ENCODE measurements at places on chromosomes 4 and X.

DNA sequence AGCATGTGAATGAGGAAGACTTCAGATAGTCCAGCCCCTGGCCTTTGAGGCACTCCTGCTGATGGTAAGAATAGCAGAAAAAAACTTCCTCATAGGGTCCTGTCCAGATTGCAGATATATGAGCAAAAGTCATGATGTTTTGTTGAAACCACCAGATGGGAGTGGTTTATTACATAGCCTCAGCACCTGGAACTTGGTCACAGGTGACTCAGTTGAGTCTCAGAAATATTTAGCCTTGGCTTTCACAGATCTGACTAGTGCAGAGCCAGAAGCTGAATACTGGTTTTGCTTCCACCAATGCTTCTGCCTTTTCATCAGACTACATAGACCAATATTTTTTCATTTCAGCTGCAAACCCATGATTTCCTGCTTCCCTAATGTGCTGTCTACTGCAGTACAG lies 994.9 kb upstream of the SLIT2 start:
- no peak for DNase-seq

DNA sequence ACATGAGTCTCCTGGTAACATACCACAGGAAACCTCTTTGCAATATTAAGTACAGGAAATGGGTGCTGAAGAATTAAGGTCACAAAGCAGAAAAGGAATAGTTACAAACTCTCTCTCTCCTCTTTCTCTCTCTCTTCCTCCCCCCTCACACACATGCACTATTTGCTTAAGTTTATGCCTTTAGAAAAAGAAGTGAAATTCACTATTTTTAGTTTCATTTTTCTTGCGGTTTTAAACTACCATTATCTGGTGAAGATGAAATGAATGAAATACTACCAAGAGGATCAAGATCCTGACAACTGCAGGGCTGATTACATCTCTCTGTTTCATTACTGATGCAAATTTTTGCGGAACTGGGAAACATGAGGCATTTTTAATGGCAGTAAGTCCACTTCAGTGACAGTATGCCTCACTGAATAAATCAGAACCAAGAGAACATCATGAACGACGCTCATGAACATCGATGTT lies 64.3 kb upstream of the FTHL17 start:
- DNase-seq = no peak

DNA sequence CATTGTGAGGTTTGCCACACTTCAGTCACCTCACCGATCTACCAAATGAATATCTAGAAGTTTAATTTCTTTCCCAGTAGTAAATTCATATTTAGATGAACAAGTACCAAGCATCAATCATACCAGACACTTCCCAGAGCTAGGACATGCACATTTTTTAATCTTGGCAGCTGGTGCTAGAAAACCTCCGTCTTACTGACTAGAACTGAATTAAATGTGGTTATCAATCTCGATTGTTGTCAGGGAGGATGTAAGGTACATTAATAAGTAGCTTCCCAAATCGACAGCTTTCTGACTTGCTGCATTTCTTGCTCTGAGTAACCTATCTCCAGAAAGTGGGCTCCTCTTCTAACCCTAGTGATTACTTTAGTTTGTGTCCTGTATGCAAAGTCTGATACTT lies 34.4 kb downstream of the VEGFC start:
- no peak for DNase-seq

- no peak for DNase-seq
These were observed 189.6 kb downstream of the BCOR start for GRCh38 chrX:39907964-39908661.

- no peak for DNase-seq
These were observed 51.9 kb downstream of the TET2 start for GRCh38 chr4:105198541-105198940.

- DNase-seq = no peak
These were observed 62.3 kb upstream of the RELL1 start for GRCh38 chr4:37748485-37748884.

DNA sequence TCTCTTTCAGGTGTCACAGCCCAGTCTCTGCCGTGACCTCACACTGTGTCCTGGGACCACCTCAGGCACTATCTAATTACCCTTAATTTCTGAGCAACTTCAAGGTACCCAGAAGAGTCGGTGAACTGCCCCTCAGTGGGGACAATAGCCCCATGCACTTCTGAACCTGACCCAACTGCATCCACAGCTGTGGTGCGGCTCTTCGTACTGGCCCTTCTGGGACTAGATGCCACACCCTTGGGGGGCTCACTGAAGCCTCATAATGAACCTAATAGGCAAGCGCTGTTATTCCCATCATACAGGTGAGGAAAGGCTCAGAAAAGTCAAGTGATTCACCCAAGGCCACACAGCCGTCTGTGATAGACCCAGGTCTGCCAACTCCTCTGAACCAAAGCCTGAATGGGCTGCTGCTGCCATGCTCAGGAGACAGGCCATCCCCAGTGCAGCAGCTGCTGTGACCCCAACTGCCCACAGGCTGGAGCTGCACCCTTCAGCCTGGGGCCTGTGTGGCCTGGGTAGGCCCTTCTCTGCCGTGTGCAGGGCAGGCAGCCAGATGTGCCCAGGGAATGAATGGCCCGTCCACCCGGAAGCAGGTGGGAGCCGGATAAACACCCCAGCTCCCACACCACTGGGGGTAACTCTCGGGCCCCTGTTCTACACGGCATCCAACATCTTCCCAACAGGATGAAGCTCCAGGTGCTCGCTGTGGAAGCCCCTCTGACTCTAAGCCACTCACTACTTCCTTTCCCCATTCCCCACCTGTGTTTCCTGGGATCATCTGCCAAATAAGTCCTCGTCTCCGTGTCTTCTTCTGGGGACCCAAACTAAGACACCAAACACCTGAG lies 35.9 kb downstream of the HMX1 start:
- DNase-seq = no peak

DNA sequence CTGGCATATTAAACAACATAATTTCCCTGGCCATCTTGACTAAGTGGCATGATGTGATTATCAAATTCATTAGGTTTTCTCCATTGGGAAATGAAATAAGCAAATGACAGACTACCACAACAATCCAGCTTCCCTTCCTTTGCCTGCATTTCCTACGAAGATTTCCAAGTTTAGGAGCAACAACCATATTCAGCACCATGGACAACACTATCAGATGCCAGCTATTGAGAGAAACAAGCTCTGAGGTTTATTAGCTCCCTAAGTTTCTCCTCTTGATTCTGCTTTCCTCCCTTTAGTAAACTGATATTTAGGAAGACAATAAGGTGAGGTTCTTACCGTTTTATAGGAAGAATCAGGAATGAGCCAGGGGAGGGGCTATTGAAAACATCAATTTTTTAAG lies 36.2 kb downstream of the DCX start:
- no peak for DNase-seq

GRCh38 chr4:18676526-18676915 lies 655.0 kb upstream of the LCORL start:
- DNase-seq = no peak

- DNase-seq = no peak
These were observed 19.6 kb downstream of the MGST2 start for GRCh38 chr4:139685180-139685579.

DNA sequence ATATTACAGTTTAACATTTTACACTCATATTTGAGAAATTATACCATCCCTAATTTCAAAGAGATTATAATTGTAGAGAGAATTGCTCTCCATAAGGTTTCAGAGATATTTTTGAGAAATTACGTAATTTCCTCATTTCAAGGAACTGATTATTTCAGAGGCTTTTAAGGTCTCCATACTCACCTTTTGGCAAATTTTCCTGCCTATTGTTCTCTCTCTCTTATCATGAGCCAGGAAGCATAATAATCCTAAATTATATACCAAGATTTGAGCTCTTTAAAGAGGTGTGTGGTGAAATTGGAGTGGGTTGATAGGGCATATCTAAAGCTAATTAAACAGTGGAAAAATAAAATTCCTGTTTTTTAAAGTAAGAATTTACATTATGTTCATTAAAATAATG lies 248.9 kb upstream of the FTHL17 start:
- DNase-seq = no peak

DNA sequence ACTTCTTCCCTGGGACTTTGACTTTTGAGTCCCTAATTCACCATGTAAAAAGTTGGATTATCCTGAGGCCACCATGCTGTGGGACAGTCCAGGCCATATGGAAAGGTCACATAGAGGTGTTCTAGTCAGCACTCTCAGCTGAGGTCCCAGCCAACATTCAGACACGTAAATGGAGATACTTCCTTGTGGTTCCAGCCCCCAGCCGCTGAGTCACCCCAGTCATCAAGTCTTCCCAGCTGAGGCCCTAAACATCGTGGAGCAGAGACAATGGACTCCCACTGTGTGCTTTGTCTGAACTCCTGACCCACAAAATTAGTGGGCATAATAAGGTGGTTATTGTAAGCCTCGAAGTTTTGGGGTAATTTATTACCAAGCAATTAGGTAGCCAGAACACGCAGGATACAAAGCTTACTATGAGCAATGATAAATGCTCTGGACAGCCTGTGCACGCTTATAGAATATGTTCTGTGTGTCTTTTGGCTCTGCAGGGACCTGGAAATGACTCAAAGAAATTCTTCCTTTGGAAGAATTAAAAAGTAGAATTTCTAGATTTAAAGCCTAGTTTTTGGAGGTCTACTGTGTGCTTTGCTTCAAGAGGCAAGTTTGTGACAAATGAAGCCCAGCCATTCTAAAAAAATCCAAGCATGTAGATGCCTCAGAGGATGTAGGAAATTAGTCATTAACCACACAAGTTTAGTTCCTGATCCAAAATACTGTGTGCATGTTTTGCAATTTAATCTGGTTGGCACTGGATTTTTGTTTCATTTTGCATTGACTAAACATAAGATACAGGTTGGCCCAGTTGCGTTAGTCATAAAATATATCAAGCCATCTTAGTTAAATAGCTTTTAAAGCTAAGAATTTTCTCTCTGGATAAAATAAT lies 33.2 kb upstream of the SLC9A7 start:
- no peak for DNase-seq

GRCh38 chr4:181987392-181987791 lies 255.8 kb upstream of the TENM3 start:
- DNase-seq = no peak

GRCh38 chr4:825063-825970 lies 612 bp downstream of the CPLX1 start:
- DNase-seq = no peak

GRCh38 chr4:40232610-40233009 lies 35.8 kb downstream of the RHOH start:
- DNase-seq = no peak

GRCh38 chr4:47824840-47825239 lies 13.0 kb downstream of the CORIN start:
- no peak for DNase-seq

- no peak for DNase-seq
These were observed 19.9 kb downstream of the TSC22D3 start for GRCh38 chrX:107755721-107756120.

GRCh38 chr4:143679434-143679833 lies 21.0 kb downstream of the FREM3 start:
- DNase-seq = no peak

GRCh38 chr4:26130173-26130572 lies 190.6 kb upstream of the RBPJ start:
- no peak for DNase-seq

GRCh38 chr4:146122398-146122797 lies 53.1 kb upstream of the LSM6 start:
- DNase-seq = no peak

- DNase-seq = no peak
These were observed 215.9 kb upstream of the GIMD1 start for GRCh38 chr4:106584337-106584989.

DNA sequence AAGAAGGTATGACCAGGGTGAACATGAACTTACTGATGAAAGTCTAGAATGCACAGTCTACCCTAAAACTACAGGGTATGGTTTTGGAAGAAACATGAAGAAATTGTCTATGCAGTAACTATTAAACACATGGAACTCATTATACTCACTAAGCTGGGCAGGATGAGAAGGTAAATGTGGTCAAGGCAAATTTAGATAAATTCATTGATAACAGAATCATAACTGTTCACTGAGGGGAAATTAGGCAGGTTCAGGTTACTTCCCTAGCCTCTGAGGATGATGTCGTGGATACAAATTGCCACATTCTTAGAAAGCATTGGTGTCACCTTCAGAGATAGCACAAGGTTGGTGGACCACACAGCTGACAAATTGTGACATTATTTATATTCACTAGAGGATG lies 40.4 kb upstream of the MID1IP1 start:
- no peak for DNase-seq

DNA sequence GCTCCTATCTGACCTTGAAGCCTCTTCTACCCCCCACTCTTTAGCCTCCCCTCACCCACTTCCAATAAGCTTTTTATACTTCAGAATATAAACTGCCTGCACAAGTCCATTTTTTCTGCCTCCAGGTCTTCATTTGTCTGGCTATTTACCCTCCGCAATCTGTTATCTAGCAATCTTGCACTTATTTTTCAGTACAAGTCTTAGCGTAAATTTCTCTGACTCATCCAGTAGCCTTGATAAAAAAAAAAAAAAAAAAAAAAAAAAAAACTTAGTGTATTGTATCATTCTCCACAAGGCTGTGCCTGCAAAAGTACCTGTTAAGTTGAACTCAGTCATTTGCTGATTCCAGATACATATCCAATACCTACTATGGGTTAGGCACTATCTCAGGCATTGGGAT lies 219.5 kb upstream of the DKK2 start:
- no peak for DNase-seq

DNA sequence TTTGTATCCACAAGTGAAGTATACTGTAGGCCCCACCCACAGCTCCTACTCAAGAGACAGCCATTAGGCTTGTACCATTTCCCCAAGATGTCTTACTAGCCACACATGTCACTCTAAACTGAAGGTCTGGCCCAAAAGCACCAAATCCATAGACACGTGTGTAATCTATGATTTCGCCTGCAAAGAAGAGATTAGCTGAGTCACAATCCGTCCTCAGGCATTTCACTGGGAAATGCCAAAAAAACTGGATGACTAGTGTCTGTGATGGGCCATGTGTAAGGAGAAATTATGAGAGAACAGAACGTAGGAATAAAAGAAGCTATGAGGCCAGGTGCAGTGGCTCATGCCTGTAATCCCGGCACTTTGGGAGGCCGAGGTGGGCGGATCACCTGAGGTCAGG lies 21.9 kb upstream of the RP2 start:
- DNase-seq = no peak

- no peak for DNase-seq
These were observed at the start of gene NXF3 for GRCh38 chrX:103092942-103093341. Gene NXF3, minus strand, starts transcription at chrX:103093143. Its CDS starts 120 bp downstream, at chrX:103093023.
